GM19239 (cell line): ENCODE measurements at places on chromosomes 4 and X.

- peak; percentile 67 for DNase-seq
Measured at GRCh38 chr4:38132107-38132673, 172.0 kb downstream of the PTTG2 start.

DNA sequence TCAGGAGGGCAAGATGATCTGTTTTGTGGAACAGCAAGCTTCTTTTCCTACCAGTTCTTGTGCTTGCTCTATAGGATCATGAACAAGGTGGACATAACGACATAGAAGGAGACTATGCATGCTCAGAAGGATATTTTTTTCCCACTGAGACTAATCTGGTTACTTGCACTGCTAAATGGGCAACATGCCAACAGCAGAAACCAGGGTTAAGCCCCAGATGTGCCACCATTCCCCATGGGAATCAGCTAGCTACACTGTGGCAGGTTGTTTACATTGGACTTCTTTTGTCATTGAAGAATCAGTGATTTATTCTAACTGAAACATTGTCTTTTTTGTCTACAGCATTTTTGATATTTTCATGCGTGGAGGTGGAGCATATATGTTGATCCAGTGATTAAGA is 165.6 kb downstream of the C4orf33 start:
- no peak for DNase-seq

- no peak for DNase-seq
Measured at GRCh38 chrX:30938295-30938694, 49.2 kb upstream of the TAB3 start.

DNA sequence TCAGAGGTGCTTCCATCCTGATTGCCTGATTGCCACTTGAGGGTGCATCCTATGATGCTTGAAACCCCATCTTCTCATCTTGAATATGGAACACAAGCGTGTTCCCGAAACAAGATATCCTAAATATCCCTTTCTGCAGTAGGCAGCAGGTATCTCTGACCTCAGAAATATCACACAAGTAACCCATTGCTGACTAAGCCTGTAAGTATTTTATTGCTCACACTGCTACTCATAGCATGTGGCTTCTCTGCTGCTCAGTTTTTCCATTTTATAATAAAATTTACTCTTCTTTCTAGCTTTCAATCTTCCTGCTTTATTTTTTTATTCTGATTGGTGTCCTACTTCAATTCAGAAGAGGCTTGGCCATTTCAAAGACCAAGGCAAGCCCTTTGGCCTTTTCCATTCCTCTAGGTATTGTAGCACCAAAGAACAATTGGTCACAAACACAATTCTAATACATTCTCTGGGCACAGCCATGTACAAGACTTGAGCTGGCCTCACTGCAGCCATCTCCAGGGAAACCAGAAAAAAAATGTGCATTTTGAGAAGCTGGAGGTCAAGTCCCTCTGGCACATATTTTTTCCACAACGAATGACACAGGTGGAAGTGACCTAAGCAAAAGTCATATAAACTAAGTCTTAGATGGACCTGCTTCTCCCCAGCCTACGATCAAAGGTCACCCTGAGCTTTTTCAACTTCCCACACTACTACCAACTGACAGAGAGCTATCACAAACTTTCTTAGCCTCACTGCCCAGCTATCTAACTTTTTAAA is 107.0 kb downstream of the OR13H1 start:
- DNase-seq: no peak

DNA sequence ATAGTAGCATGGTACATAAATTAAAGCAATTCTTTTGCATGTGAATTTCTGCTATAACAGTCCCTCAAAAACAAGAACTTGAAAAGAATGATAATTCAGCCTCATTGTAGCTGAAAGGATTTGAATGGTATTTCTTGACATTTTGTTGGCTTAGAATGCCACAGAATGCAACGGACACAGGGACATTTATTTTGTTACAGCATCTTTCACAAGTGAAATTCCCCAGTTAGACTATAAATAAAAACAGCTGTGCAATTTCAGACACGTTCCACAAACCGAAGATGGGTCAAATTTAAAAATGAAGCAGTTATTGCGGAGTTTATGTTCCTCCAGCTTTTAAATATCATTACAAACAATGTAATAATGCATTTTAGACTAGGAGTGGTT is 82.8 kb upstream of the AMELX start:
- DNase-seq: no peak

- DNase-seq: no peak
Measured at GRCh38 chrX:53188763-53189162, 36.2 kb downstream of the KDM5C start.

DNA sequence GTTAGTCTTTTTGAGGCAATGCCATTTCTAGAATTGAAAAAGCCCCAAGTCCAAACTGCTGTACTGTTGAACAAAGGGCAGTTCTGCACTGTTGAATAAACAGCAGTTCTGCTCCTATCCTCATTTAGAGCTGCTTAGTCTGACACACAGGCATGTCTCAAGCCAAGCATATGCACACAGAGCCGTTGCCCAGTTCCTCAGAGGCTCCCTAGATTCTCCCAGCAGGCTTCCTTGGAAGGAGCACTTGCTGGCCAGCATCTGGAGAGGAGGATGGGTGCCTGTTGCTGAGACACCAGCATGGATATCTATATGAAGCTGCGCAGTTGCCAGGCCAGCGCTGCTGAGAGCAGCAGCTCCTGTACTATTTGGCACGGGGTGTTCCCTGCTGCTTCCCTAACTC is 138.3 kb upstream of the USP38 start:
- DNase-seq: no peak

GRCh38 chr4:108139089-108139488 is 29.6 kb downstream of the LEF1 start:
- DNase-seq: no peak

GRCh38 chrX:6679988-6680387 is 145.1 kb upstream of the VCX3A start:
- no peak for DNase-seq

DNA sequence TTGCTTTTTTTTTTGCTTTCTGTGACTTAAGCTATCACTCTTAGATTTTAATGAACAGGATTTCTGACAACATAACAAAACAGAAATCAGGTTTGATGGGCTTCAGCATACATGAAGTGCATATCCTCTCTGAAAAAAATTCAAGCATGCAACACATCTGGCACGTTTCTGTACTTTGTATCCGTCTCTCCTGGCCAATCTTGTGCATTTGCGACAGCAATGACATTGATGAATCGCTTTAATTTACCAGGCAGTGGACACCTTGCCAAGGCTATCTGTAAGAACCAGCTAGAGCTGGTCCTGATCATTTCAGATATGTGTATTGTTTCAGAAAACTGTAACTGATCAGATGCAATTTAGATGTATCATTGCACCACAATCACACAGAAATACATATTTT is 93.3 kb downstream of the CCSER1 start:
- no peak for DNase-seq

DNA sequence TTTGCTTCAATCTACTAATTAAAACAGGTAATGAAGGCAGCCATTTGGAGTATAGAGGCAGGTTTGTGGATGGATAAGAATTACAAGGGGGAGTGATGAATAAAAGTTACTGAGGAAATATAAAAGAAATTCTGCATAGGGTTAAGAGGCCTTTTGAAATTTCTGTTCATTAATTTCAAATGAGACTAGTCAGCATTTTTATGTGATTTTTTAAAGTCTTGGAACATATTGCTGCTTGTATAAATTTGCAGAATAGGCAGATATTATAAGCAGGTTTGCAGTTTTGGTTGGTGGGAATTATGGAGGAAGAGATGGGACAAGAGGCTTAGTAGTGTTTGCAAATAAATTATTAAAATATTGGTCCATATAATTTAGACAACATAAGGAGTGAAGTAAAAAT is 750.4 kb upstream of the AGA start:
- no peak for DNase-seq

DNA sequence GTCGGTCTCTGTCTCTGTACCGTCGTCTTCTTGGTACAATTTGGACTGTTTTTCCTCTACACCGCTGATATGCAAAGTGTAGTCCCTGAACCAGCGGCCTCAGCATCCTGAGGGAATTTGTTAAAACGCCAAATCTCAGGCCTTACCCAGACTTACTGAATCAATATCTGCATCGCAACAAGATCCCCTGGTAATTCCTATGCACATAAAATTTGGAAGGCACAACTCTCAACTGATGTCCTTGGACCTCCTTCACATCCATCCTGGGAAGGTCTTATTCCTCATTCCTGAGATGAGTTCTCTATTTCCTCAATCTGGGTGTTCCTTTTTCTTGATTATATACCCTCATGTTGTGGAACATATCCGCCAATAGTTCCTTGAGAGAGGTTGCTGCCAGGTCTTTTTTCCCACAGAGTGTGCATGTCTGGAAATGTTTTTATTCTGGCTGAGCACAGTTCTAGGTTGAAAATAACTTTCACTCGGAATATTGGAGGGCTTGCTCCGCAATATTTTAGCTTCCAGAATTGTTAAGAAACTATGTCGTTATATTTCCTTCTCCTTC is 738 bp upstream of the HPF1 start:
- DNase-seq: no peak

- DNase-seq: no peak
Measured at GRCh38 chr4:89293299-89293698, 14.3 kb downstream of the GPRIN3 start.

DNA sequence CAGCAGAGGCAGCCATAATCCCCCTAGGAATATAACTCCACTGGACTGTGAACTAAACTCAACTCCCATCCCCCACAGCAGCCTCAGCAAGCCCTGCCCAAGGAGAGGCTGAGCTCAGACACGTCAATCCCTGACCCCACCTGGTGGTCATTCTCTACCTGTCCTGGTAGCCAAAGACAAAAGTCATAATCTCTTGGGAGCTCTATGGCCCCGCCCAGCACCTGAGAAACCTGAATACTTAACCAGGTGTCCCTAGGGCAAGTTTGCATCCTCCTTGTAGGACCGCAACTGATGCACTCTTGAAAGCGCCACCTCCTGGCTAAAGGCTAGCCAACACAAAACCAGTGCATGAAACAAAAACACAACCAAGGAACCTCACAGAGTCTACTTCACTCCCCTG is 18.4 kb downstream of the CT47B1 start:
- no peak for DNase-seq

DNA sequence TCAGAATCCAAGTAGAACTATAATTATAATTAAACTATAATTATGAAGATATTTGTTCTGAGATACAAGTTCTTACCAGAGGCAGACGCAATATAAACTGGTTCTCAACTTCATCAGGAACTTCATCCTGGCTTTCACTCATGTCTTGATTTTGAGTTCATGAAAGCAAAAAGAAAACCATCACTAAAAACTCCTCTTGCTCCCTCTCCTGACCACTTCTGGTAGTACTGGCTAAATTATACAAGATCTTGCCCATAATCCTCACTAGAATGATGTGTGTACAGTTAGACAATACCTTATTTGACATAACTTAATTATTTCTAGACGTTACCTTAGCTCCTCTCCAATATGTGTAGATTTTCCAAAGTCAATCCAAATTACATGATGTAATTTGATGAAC is 3.7 kb downstream of the TAF7L start:
- peak; percentile 4 for DNase-seq

DNA sequence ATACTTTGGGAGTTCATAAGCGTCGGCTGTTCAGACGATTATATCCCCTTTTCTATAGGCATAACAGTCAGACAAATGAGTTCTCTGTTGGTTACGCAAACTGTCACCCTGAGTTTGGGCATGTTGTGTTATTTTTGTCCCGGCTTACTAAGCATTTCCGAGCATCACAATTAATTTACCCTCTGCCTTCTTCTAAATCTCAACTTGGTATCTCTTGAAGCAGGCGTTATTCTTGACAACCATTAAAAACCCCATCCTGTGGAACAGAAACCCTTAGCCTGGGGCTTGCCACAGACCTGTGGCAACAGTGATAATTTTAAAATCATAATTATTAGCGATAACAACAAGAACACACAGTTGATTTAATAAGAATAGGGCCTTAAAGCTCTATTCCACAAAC is 558.7 kb downstream of the INPP4B start:
- DNase-seq: no peak

DNA sequence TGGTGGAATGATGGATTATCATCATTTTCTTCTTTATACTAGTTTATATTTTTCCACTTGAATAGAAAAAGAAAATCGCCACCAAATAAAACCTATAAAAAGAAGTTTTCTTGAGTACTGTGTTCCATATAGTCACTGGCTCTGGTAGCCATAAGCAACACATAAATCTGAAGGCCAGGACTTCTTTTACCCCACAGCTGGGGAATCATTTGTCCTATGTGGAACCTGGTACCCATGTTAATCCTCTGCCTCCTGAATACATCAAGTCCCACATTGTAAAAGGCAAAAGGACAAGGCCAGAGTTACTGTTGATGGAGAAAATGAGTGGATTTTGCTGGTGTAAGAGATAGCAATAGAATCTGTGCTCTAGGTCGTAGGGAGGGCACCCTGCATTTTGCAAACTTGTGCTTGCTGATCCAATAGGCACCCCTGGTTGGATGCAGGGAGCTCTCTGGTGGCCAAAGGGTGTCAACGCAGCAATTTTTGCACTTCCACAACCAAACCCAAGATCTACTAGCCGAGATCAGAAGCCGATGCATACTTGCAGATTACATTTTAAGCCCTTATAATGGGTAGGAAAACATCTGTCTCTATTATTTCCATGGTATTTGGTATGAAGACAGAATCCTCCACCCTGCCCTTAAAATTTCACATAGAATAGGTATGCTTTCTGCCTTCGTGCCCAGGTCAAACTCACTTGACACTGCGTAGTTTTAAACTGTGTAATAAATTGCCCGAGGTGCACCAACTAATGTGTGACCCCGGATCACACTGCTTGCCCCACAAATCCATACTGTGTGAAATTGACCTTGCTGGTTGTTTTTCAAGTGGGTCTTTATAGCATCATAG is 146.2 kb upstream of the SCML1 start:
- DNase-seq: no peak

- DNase-seq: no peak
Measured at GRCh38 chr4:165838575-165838974, 34.5 kb upstream of the TLL1 start.

- no peak for DNase-seq
Measured at GRCh38 chr4:15109600-15109999, 107.3 kb downstream of the CPEB2 start.

DNA sequence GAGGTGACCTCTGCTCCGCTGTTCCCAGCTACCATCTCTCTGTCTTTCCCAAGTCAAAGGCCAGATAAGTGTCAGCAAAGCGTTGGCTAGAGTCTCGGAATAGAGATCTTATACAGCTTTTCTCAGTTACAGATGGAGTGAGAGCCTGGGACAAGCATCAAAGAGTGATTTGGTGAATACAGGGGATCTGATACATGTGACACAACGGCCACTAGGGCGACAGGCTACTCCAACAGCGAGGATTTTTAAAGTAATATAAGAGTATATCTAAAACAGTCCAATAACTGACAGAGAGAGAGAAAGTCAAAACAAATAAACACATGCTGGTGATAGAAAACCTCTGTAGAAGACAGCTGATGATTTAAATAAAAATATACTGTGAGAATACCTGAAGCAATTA is 433.1 kb upstream of the SMIM31 start:
- no peak for DNase-seq

GRCh38 chrX:150664290-150664689 is 28.9 kb upstream of the MTMR1 start:
- no peak for DNase-seq

DNA sequence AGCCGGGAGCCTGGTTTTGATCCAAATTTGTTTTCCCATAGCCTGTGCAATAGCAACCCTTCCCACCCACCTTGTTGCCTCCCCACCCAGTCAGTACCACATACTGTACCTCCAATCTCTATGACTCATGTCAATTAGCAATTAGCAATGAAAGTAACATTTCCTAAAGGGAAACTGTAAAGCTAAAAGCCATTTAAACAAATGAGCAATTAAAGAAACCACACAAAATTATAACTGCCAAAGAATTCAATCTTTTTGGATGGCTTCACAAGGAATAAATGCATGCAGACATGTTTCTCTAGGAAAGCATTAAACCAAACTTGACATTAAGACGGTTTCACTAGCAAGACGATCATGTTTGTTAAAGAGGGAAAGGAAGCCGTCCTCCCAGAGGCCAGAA is 169.0 kb upstream of the MAP3K15 start:
- no peak for DNase-seq
